ENCODE measurements at places on chromosomes 6 and 20. TPM values are rescaled to one million over a fixed set of nuclear protein-coding genes. Genes with fewer than 3 reads are reported as not detected.

GJA10 gene
- not detected for total RNA-seq

LBP gene
- total RNA-seq, result not detected

MYBL2 gene
- total RNA-seq, result 107 TPM

WFDC5 gene
- total RNA-seq, result not detected

SLC17A2 gene
- total RNA-seq, result not detected

RIPPLY2 gene
- not detected for total RNA-seq

LAMP5 gene
- not detected for total RNA-seq

BHLHE23 gene
- total RNA-seq, result not detected

NRN1 gene
- total RNA-seq, result 25.6 TPM

SALL4 gene
- total RNA-seq, result 1.9 TPM

PEDS1 gene
- 62.7 TPM for total RNA-seq

MDFI gene
- 45.8 TPM for total RNA-seq

MICA gene
- total RNA-seq, result 42.5 TPM

BAG2 gene
- total RNA-seq, result 3.6 TPM

REM1 gene
- not detected for total RNA-seq

TRPC4AP gene
- total RNA-seq, result 89.0 TPM

ABHD12 gene
- total RNA-seq, result 36.0 TPM

EYA4 gene
- not detected for total RNA-seq

SLC25A27 gene
- total RNA-seq, result 3.4 TPM

KIAA1755 gene
- total RNA-seq, result 0.51 TPM

SLA2 gene
- total RNA-seq, result not detected

C4B gene
- total RNA-seq, result 6.5 TPM

C6orf141 gene
- 13.7 TPM for total RNA-seq

Data from endothelial cell of umbilical vein (primary cell).